Cortex of kidney (tissue), 1 donor: ENCODE measurements at places on chromosomes 12 and 14.

- no peak for DNase-seq
These were observed 806.0 kb downstream of the VRK1 start for GRCh38 chr14:97603201-97603600.

GRCh38 chr12:6231359-6232268 is 31.4 kb downstream of the CD9 start:
- no peak for DNase-seq

DNA sequence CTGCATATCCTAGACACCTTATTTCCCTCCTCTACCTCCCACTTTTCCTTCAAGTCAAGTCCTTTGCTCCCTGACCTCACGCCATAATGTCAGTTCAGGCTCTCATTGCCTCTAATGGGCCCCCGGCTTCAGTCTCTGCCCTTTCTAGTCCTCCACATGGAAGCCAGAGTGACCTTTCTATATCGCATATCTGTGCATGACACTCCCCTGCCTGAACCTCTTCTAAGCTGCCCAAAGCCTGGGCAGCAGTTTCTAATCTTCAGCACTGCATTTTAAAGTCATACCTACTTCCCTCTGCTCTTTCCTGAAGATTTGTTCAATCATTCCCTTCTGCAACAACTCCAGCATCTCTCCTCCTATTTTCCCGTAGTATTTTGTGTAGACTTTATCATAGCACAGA is 45.5 kb downstream of the ESR2 start:
- no peak for DNase-seq

- DNase-seq, result no peak
These were observed 9.3 kb upstream of the USP15 start for GRCh38 chr12:62250671-62251608.

- no peak for DNase-seq
These were observed 4.6 kb downstream of the FOXJ2 start for GRCh38 chr12:8037046-8037663.

GRCh38 chr12:2957816-2958431 is 1.3 kb upstream of the TEAD4 start:
- no peak for DNase-seq

DNA sequence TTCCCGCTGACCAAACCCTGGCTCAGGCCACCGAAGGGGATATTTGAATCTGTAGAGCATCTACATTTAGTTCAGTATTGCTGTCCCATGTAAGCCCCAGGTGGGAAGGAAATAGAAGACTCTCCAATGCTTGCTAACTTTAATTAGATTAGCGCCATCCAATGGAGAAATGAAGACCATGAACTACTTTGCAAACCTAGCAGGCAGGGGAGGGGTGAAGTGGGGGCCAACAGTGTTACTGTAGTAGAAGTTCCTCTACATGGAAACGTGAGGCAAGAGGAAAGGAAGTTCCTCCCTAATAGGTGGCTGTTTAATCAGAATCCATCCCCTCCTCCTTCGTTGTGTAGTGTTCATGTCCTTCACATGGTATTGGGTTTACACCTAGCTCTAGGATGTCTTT is 9.3 kb upstream of the DENND5B start:
- no peak for DNase-seq

- DNase-seq, result no peak
These were observed 117.6 kb downstream of the SLC25A47 start for GRCh38 chr14:100440758-100441203.

DNA sequence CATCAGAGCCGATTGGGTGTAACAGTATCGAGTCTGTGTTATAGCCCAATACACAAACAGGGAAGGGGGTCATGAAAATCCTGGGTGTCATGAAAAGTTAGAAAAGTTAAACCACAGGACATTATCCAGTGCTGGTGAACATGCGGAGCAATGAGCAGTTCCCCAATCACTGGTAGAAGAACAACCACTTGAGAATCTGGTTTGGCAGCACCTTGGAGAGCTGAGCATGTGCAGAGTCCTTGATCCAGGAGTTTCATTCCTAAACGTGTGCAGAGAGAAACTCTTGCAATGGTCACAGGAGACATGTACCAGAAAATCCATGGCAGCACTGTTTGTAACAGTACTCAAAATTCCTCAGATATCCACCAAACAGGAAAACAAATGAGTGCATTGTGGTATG is 23.0 kb upstream of the JDP2 start:
- no peak for DNase-seq

DNA sequence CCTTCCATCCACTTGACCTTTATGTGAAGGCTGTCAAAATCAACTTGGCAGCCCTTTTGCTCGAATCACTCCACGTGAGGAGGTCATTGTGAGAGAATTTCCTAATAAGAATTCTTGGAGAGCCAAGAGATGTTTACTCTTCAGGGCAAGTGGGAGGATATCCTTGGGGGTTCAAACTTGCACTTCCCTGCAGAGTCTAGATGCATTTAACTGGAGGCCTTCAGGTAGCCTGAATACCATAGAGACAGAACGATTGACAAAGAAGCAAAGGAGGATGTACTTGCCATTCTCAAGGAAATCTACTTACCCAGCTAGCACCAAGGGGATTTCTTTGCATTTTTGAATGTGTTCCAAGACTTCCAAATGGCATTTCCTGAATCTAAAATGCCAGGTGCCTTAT is 1702.6 kb upstream of the FLRT2 start:
- no peak for DNase-seq

DNA sequence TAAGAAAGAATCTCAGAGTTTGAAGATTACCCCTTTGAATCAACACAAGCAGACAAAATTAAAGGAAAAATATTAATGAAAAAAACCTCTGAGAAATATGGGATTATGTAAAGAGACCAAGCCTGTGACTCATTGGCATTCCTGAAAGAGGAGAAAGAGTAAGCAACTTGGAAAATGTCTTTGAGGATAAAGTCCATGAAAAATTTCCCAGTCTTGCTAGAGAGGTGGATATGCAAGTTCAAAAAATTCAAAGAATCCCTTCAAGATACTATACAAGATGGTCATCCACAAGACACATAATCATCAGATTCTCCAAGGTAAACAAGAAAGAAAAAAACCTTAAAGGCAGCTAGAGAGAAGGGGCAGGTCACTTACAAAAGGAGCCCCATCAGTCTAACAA is 13.3 kb downstream of the SLCO1B1 start:
- no peak for DNase-seq

DNA sequence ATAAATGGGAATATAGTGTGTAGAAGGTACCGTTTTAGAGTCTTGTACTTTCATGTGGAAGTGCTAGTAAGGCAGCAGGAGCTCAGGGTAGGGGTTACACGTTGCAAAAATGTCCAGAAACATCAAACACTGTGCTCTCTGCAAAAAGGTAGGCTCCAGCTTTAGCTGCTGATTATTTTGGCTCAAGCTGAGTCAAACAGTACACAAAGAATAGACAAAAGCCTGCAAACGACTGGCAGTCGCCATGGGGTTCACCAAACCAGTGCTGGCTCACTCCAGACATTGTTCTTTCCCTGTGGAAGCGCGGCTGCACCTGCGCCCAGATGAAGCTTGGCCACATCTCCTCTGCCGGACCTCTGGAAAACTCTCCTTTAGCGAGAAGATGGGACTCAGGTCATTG is 45.3 kb upstream of the NAA30 start:
- no peak for DNase-seq

- no peak for DNase-seq
These were observed 21.1 kb downstream of the ZNF84 start for GRCh38 chr12:133058203-133059113.

GRCh38 chr12:94405413-94406116 is 54.1 kb downstream of the CEP83 start:
- no peak for DNase-seq

DNA sequence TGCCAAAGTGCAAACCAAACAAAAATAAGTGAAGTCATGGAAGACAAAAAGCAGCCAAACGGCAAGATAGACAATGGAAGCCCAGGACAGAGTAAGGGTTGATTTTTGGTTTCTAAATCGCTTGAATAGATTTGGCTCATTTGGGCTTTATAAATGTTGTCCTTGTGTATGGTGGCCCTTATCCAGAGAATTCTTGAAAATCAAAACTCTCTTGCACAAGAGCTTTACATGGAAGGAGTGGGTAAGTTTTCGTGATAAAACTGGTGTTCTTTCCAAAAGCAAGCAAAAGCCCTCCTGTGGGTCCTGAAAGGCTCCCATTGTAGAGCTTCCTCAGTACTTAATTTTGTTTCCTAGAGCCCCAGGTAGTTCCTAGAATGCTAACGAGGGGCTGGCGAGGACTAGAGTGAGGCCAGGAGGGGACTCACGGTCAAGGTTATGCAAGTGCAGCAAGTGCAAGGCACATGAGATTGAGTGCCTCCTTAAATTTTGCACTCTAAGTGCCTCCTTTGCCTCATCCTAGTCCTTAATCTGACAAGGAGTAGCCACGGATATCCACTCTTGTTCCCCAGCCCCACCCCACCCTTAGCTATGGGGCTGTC is 4.1 kb downstream of the SIX6 start:
- DNase-seq, result no peak

DNA sequence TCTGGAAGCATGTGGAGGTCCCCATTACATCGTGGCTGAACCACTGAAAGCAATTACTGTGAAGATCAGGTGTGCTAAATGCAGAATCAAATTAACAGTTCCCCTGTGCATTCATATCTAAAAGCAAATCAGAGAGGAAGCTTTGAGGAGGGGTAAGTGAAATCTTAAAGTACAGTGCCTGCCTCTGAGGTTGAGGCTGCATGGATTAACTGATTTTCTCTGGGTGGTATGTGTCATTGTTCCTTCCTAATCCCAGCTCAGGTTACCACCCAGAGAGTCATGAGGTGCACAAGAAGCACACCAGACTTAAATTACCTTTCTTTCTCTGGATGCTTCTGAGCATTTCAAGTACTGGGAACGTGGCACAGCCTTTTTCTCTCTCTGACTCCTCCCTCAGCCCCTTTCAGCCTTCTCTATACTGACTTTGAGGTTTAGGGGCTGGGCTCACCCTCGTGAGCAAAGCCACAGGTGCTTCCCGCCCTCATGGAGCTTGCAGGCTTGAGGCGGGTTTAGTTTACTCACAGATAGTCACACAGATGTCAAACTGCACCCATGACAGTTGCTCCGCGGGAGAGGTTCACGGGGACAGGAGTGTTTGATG is 237.6 kb upstream of the CRY1 start:
- no peak for DNase-seq
